Nephron progenitor cell (in vitro differentiated cells): ENCODE measurements at places on chromosomes 2 and 18.

GRCh38 chr2:176613323-176613987 lies 344.2 kb downstream of the MTX2 start:
- DNase-seq = no peak

DNA sequence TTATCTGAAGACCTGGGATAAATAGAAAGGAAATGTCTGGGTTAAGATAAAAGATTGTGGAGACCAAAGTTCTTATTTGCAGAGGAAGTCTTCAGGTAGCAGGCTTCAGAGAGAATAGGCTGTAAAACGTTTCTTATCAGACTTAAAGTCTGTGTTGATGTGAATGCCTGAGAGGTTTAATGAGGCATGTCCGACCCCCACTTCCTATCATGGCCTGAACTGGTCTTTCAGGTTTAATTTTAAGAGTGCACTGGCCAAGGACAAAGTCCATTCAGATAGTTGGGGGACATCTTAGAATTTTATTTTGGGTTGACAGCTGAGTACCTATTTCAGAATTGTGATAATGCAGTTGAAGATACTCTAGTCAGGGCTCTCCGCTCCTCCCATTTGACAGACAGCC lies 92.1 kb downstream of the ATL2 start:
- no peak for DNase-seq

- no peak for DNase-seq
Observed at GRCh38 chr2:30373881-30374302, 73.2 kb upstream of the LCLAT1 start.

- DNase-seq = peak; percentile 37
Observed at GRCh38 chr18:78526923-78527711, 452.5 kb upstream of the SALL3 start.

DNA sequence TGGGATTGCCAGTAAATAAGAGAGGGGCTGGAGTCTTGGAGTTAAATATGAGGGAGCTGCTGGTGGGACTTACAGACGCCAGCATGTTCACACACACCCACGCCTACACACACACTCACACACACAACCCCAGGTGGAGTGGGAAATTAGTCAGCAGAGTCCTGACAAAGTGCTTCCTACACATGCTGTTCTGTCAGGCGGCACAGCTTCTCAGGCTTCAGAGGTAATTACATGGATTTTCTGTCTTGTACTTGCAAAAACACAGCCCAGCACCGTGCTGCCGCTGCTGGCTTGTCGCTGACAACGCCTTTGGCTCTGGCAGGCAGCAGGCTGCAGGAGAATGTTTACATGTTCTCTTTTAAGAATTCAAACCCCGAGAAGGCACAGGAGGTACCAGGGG lies 1186.3 kb upstream of the CELF4 start:
- peak; percentile 5 for DNase-seq

GRCh38 chr2:199581935-199582360 lies 124.2 kb upstream of the SATB2 start:
- no peak for DNase-seq
